ENCODE measurements at places on chromosomes 4 and X.

- no peak for DNase-seq
Observed at GRCh38 chrX:132085786-132086185, 42.0 kb downstream of the FRMD7 start.

- DNase-seq = no peak
Observed at GRCh38 chr4:20326460-20326859, 74.8 kb downstream of the SLIT2 start.

- no peak for DNase-seq
Observed at GRCh38 chr4:86272669-86273068, 87.2 kb downstream of the MAPK10 start.

DNA sequence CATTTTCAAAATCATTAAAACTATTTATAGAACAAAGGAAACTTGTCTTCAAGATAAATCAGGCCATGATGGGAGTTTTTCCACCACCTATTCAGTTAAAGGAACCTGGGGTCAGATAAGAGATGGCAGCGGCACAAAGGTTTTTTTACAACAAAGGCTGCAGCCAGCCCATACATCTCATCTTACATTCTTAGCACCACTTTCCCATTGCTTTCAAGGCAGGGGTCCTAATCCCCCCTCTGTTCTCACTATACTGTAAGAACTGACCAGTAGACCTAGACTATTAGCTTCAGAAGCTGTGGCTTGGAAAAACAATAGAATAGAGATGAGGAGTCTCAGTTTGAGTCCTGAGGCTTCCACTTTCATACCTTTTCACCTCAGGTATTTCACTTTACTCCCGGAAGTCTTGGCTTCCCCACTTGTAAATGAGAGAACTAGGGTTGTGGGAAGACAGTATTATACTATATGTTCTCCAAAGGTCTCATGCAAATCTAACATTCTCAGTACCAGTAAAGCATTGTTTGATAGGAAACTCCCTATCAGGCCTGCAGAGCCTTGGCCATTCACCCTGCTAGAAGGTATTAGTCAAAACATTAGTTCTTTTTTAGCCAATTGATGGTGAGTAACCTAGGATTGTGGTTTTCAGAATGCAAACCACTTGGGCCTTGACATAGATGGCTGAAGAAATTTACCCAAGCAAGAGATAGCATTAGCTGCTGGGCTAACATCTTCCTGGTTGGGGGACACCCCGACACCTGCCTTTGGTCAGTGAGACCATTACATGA, 182.9 kb upstream of the PBDC1 start:
- DNase-seq = no peak

- DNase-seq = no peak
Observed at GRCh38 chrX:52271206-52271605, 86.5 kb downstream of the MAGED4 start.

DNA sequence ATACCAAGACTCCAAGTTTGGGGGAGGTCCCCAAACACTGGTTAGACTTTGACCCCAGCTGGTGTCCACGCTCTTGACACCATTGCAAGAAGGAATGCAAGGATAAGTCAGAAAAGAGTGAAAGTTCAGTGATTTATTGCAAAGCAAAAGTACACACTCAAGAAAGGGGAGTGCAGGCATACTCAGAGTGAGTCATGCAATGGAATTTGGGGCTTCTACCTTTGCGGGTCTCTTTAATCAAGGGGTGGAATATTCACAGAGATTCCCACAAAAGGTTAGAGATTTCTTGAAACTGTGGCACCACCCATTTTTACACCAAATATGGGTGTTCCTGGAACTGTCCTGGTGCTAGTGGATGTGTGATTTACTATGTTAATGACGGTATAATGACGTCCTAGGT, 5.2 kb upstream of the SMIM10L2A start:
- no peak for DNase-seq

- DNase-seq = no peak
Observed at GRCh38 chr4:128475597-128475996, 188.0 kb upstream of the PGRMC2 start.

DNA sequence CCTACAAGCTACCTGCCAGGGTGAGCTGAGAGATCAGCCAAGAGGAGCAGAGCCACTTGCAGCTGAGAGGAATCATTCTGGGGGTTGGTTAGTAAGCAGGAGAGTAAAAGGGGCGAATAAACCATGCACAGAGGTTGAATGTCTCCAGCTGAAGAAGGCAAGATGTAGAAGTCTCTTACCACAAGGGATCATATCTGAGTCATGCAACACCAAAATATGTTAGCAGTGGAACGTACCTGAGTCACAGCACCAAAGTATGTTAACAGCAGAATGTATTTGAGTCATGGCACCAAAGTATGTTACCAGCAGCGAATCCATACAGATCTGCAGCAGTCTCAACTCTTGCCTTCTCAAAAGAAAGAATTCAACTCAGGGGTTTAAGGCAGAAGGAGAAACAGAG, 29.9 kb downstream of the C4orf51 start:
- no peak for DNase-seq

DNA sequence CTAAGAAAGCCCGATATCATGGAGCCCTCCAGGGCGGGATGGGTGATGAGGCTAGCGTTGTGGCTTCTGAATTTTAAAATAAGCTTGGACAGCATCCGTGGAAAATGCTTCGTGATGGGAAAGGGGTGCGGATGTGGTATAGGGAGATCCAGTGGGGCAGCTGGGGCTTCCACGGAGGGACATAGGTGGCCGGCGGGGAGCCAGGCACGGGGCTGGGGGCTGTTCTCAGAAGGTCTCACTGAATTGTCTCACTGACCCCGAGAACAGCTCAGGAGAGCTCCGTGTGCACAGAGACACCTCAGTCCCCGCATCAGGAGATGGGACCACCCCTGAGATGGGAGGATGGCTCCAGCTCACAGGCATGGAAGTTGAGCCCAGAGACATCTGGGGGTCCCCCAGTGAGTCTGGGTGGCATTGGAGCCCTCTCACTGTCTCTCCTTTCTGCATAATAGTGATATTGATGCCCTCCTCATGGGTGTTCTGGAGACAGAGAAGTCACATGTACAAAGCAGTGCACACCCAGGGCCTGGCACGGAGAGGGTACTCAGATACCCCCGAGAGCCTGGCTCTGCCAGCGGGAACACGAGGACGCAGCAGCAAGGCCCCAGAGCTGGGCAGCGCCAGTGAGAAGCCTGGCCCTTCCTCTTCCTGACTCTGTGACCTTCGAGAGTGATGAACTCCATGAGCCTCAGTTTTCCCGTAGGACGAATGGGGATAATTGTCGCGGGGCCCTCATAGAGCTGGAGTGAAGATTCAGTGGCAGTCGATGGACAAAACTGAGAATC, 70.6 kb upstream of the PSAPL1 start:
- no peak for DNase-seq

GRCh38 chr4:102342404-102343074, 2.7 kb downstream of the SLC39A8 start:
- DNase-seq = no peak

DNA sequence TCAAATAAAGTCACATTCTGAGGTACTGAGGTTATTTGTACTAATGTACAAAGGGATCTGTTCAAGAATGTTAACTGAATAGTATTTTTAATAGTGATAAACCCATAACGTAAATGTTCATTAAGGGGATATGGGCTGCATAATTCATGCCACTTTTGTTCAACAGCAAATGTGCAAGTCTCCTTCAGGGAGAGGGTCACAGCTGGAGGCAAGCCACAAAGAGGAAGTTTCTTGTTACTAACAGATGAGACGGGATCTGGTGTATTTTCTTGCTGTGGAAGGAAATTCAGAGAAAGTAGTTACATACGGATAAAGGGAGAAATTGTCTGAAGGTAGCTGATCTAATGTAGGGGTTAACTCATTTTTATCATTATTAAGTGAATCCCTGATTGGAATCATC, 10.0 kb downstream of the ZFP42 start:
- DNase-seq = no peak

- DNase-seq = no peak
Observed at GRCh38 chr4:146398896-146399445, 122.8 kb downstream of the SLC10A7 start.

DNA sequence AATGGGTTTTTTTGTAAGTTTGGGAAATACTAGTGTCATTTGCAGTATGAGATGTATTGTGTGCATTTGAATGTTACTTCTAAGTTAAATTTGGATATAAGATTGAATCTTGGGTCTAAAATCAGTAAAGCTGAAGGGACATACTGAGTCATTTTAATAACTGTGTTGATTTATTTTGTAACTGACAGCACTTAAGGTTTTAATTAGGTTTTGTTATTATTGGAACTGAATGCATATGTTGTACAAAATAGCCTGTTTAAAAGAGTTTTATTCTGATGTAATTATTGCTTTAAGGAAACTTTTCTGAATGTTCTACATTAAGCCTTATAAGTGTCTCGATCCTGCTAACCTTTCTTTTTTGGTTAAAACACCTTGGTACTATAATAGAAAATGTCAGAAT, 396.6 kb downstream of the MAPK10 start:
- no peak for DNase-seq

DNA sequence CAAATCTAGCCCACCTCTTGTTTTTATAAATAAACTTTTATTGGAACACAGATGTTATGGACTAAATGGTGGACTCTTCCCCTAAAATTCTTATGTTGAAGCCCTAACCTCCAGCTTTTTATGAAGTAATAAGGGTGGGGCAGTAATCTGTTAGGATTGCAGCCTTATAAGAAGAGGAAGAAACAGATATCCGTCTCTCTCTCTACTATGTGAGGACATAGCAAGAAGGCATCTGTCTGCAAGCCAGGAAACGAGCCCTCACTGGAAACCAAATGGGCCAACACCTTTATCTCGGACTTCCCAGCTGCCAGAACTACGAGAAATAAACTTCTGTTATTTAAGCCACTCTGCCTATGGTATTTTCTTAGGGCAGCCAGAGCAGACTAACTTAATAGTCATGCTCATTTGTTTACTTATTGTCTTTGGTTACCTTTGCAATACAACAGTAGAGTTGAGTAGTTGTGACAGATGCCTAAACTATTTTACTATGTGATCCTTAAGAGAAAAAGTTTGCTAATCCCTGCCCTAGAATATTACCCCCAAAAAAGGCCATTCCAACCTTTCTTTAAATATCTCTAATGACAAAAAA, 67.4 kb downstream of the MANBA start:
- DNase-seq = no peak

DNA sequence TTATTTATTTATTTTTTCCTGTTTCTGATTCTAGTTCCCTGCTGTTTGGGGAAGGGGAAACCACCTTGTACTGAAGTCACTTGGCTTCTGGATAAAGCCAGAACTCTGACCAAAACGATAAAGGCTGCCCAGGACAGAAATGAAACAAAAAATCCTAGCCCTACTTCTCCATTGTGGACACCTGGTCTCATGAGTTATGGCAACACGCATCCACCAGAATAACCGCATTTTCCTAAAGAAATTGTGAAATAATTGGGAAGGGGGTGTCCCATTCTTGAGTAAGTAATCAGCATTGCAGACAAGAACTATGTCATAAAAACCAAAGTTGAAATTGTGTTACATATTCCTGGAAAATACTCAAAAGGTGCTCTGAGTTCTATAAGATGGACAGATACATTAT, 42.1 kb downstream of the SLC9A7 start:
- no peak for DNase-seq

GRCh38 chrX:19127649-19128168, 5.4 kb upstream of the ADGRG2 start:
- no peak for DNase-seq

DNA sequence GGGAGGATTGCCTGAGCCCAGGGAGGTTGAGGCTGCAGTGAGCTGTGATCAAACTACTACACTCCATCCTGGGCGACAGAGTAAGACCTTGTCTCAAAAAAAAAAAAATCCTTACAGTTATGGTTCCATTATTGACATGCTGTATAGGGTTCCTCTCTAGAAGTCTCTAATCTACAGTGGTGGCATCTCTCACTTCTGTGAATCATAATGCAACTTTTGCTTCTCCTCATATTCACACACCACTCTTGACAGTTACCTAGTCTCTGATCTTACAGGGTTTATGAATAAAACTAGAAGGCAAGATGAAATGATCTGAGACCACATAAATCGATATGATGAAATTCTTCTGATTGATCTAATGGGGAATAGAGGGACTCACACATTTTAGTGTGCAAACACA, 40.6 kb downstream of the DOCK11 start:
- DNase-seq = no peak

- DNase-seq = no peak
Observed at GRCh38 chrX:103847174-103847870, 15.3 kb upstream of the RAB9B start.

GRCh38 chr4:188201851-188202250, 62.6 kb downstream of the TRIML1 start:
- DNase-seq = no peak

DNA sequence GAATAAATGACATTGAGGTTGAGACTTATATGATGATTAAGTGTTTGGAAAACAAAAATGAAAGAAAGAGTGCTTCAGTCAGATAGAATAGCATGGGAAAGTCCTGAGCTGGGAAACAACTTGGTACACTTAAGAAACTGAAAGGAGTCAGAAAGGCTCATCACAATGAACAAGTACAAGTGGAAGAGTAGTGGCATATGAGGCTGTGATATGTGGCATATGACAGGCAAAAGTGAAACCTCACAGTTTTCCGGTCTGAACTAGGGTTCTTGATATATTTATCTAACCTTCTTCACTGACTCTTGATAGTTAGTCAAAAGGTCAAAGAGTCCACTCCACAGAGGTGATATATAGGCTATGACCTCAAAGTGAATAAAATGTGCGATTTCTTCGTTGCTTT, 537.1 kb upstream of the CXorf51A start:
- DNase-seq = no peak

DNA sequence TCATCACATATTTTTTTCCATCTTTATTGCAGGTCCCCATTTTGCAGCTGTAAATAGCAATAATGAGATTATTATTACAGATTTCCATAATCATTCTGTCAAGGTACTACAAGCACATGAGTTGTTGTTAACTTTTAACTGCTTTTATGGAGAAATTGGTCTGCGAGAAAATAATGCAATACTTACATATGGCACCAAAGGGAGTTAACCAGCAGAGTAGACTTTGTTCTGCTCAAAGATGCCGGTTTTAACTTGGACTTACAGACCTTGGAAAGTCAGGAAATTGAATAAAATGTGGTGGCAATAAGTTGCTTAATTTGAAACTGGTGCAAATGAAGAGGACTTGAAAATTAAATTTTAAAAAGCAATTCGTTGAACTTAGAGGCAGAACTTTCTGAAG, 20.4 kb upstream of the MND1 start:
- no peak for DNase-seq

DNA sequence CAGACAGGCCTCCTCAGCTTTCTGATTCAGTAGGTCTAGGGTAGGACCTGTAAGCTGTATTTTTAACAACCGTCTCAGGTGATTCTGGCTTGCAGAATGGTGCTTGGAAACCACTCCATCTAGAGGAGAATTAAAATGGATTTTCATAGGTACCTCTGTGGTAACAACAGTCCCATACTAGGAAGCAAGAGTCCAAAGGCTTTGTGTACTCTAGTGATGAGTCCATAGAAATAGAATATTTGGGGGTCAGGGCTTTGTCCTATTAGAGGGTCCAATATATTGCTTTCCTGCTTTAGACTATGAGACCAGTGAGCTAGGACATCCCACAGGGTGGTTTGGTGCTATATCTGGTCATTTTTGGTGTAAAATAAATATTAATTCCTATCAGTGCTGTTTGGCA, 242.0 kb downstream of the SCFD2 start:
- no peak for DNase-seq

Data from NCI-H2107 (cell line).